Panc1 (cell line): ENCODE measurements at places on chromosomes 11 and 22. TPM values are rescaled to one million over a fixed set of nuclear protein-coding genes. Genes with fewer than 3 reads are reported as not detected.

- no peak for DNase-seq
Measured at GRCh38 chr11:106329273-106330018, 252.0 kb downstream of the AASDHPPT start.

GRCh38 chr11:7696424-7696823 is 9.9 kb downstream of the OVCH2 start:
- no peak for DNase-seq

DNA sequence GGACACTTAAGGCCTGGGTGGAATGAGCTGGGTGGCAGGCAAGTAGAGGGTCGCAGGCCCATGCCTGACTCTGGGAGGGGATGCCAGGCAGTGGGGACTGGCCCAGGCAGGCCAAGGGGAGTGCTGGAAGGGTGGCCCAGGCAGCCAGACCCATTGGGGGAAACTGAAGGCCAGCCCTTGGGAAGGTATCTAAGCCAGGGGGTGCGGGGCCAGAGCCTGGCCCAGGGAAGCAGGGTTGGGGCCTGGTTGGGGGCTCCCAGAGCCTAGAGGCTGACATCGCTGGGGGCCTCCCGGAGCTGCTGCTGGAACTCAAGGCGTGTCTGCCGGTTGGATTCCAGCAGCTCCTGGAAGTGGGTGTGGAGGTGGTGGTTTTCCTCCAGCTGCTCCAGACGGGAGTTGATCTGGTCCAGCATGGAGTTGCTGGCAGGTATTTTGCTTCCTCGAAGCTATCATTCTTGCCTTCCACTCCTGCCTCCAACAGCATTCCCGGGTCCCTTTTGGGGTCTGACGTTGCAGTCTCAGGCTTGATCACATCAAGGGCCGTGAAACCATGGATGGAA is 35.3 kb upstream of the XBP1 start:
- DNase-seq = no peak

GRCh38 chr11:74282421-74282820 is 29.0 kb downstream of the P4HA3 start:
- no peak for DNase-seq

- no peak for DNase-seq
Measured at GRCh38 chr11:86063536-86063935, 5.3 kb downstream of the PICALM start.

- no peak for DNase-seq
Measured at GRCh38 chr11:114129142-114129541, 69.6 kb downstream of the ZBTB16 start.

GRCh38 chr11:59176330-59176729 is 4.4 kb downstream of the DTX4 start:
- DNase-seq = no peak

GRCh38 chr11:17407575-17407974 is 19.1 kb upstream of the KCNJ11 start:
- no peak for DNase-seq

- DNase-seq = no peak
Measured at GRCh38 chr11:26027887-26028286, 304.0 kb upstream of the ANO3 start.

DNA sequence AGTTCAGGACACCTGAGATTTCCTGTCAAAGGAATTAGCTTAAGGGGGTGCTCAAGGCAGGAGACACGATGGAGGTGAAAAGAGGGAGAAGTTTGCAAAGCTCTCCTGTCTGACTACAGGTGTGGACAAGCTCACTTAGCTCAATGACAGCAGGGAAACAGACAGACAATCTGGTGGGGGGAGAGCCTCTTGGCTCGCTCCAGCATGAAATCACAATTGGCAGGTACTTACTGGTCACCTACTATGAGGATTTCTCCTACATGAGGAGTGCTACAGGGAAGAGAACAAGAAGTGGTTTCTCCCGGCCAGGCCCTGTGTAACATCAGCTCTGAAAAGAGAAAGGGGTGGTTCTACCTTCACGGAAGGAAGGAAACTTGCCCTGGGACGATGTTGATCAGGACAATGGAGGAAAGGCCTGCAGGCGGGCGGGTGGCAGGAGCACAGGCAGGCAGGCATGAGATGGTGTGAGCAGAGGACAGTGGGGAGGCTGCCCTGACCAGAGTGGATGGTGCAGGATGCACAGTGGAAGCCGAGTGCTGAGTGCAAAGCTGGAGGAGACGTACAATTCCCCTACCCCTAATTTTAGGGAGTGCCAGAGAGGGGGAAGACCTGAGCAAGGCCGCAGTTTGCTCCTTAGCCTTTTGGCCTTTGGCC is 57.9 kb upstream of the CRTAM start:
- no peak for DNase-seq

DNA sequence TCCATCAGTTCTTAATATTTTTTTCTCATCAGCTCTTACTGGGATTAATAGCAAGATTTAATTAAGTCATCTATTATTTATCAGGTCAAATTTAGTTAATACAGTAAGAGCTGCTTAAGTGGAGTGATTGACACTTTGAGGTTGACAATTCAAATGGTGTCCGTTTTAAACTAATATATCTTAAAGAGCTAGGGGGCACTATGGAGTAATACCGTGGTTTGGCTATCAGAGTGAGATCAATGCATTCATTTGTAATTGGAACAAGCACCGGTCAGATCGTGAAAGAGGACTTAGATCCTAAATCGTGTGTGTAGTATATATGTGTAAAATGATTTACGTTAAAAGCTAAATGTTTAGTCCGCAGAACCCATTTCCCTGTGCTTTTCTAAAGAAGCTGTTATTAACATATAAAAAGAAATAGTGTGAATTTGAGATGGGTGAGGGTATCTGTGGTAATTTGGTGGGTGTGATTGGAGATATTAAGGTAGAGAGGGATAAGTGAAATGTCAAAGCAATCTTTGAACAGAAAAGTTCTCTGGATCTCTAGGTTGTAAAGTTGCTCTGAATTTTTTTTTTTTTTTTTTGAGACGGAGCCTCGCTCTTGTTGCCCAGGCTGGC is 2.3 kb downstream of the SIK2 start:
- DNase-seq = no peak

DNA sequence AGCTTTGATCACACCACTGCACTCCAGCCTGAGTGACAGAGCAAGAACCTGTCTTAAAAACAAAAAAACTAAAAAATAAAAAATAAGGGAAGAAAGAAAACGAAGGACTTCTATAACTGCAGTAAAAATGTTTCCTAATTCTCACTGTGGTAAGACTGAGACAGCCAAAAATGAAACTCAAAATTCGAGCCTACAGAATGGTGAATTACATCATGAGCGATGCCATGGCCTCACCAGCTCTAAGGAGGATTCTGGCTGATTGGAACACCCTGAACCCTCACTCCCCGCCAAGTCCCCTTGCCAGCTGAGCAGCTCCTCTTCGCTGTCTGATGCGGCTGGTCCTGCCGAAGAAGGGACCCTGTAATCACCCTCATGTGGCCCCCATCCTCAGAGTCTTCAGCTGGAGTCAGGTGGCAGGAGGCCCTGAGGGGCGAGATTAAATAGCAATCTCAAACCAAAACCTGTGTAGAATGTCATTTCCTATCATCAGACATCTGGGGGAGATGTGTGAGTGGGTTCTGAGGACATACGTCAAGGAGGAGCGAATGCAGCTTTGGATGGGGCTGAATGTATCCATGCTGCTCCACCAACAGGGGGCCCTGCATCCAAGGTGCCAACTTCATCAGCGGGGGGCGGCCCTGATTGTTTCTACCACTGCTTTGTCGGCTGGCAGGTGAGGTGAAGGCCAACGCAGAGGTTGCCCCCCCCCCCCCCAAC is 29.2 kb downstream of the PDGFB start:
- no peak for DNase-seq

DNA sequence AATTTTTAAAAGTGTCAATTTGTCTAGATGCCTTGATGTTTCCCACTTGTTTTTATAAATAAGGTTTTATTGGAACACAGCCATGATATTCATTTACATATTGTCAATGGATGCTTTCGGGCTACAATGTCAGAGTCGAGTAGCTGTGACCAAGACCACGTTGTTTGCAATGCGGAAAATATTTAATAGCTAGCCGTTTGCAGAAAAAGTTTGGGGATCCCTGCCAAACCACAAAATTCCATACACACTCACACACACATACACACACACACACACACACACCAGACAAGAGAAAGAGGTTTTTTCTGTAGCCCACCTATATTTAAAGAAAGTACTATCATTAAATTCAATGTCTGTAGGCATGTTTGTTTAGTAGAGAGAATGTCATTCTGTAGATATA is 58.3 kb downstream of the TYR start:
- DNase-seq = no peak

GRCh38 chr22:43743131-43743530 is 69.0 kb downstream of the EFCAB6 start:
- no peak for DNase-seq

GRCh38 chr11:122108192-122108799 is 7.7 kb downstream of the BLID start:
- no peak for DNase-seq

- DNase-seq = no peak
Measured at GRCh38 chr11:95443386-95443785, 212.4 kb upstream of the SESN3 start.

DNA sequence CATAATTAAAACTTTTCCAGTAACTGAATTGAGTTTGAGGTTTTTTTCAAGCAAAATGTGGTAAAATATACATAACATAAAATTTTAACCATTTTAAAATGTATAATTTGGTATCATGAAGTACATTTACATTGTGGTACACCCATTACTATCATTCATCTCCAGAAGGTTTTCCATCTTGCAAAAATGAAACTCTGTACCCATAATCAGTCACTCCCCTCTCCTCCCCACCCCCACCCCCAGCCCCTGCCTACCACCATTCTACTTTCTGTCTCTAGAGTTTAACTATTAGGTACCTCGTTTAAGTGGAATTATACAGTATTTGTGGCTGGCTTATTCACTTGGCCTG is 63.7 kb downstream of the MICAL2 start:
- no peak for DNase-seq

DNA sequence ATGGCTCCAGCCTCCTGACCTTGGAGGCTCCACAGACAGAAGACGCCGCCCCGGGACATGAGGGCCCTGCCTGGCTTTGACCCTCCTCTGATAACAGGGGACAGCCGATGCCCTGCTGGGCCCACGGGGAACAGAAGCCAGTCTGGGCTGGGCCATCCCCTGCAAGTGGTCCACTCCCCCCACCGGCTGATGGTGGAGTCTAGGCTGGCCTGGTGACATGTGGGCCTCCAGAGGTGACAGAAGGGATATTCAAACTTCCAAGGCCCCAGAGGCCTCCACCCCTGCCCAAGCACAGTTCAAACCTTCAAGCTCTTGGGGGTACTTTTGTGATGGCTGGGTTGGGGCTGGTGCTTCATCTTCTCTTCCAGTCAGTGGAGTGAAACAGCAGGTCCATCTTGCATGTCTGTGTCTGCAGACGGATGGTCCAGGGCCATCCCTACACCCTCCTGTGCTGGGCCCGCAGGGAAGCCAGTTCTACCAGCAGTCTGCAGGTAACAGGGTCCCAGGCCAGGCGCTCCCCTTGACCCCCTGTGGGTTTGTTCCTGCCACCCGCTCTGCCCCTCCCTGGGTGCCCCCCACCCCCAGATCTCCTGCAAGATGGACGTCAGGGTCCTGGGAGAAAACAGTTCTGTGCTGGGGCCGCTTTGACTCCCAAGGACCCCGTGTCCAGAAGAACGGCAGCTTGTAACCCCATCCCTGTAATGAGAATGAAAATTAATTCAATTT is 929.9 kb downstream of the BRD1 start:
- no peak for DNase-seq

- no peak for DNase-seq
Measured at GRCh38 chr11:2590965-2591754, 108.6 kb downstream of the KCNQ1OT1 start.

- DNase-seq = no peak
Measured at GRCh38 chr11:69435161-69435986, 46.1 kb upstream of the LINC01488 start.

DNA sequence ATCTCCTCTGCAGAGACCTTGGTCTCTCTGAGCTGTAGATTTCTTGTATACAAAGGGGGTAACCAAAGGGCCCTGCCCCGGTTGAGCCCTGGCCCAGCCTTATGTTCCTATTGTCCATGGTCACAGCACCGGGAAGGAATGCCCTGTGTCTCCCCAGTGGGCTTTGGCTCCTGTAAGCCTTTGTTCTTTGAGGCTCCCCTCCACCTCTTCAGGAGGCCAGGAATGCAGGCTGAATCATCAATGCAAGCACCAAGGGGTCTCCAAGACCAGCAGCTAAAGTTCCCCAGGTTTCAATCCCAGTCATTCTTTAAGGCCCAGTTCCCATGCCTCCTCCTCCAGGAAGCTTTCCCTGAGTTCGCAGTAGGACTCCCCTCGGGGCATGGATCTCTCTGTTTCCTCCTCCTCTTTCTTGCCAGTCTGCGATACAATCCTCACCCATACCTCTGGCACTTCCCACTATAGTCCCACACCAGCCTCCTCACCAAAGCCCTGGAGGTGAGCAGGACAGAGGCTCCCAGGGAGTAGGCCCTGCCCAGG is 29.2 kb upstream of the KLHL35 start:
- DNase-seq = no peak

DNA sequence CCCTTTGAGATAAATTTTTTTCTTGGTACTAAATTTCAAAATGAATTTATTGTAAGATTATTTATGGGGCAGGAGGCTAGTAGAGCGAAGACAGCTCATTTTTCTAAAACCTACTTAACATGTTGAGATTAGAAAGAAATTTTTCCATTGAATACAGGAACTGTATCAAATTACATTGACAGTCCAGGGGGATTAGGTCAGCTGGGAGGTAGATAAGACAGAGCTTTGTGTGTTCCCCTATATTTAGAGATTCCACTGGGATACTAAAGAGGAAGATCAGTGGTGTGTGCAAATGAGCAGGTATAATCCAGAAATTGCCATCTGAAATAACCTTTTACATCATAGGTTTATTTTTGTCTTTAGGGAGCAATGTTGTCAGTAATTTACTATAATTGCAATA is 32.1 kb downstream of the ENDOD1 start:
- no peak for DNase-seq

DNA sequence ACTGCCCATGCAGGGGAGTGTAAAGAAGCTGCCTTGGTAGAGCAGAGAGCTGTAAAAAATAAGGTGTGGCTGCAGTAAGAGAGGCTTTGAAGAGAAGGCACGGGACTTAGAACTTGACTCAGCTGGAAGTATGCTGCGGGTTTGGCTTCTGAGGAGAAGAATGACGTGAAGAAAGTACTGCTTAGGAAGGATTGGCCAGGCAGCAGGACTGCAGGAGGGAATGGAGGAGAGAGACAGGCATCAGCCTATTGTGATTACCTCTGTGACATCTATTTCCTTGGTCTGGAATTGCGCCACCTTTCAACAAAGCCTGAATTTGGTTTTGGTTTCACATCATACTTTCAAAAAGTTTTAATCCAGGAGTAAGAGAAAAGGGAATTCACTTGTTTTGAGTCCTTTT is 22.5 kb downstream of the PRRG4 start:
- DNase-seq = no peak

GRCh38 chr11:92552942-92553341 is 328.3 kb downstream of the FAT3 start:
- DNase-seq = no peak

GRCh38 chr11:76205252-76206076 is 838 bp downstream of the WNT11 start:
- DNase-seq = no peak

The PRRG4 gene
- 0.87 TPM for total RNA-seq

The PRG3 gene
- not detected for total RNA-seq

The NTM gene
- 0.10 TPM for total RNA-seq

The OR8H2 gene
- total RNA-seq = not detected

The CNTF gene
- total RNA-seq = 3.0 TPM

The MGAT3 gene
- 0.57 TPM for total RNA-seq
